ENCODE measurements at places on chromosomes 12 and 14. TPM values are rescaled to one million over a fixed set of nuclear protein-coding genes. Genes with fewer than 3 reads are reported as not detected.

KLHDC1 gene
- 0.68 TPM for total RNA-seq

ACSM4 gene
- total RNA-seq: not detected

LRRK2 gene
- 0.34 TPM for total RNA-seq

FKBP11 gene
- 6.2 TPM for total RNA-seq

C3AR1 gene
- not detected for total RNA-seq

SIX6 gene
- total RNA-seq: not detected

SINHCAF gene
- total RNA-seq: 186 TPM

JPH4 gene
- total RNA-seq: not detected

SIX4 gene
- total RNA-seq: 7.9 TPM

AP4S1 gene
- total RNA-seq: 2.7 TPM

ST8SIA1 gene
- total RNA-seq: 0.64 TPM

CCNK gene
- 73.3 TPM for total RNA-seq

CD163L1 gene
- total RNA-seq: 0.14 TPM

FAM216A gene
- total RNA-seq: 4.8 TPM

RHOJ gene
- total RNA-seq: not detected

DPPA3 gene
- total RNA-seq: not detected

SDR9C7 gene
- 2.7 TPM for total RNA-seq

TMEM132C gene
- total RNA-seq: not detected

FAM181A gene
- not detected for total RNA-seq

MYBPC1 gene
- not detected for total RNA-seq

NOVA1 gene
- total RNA-seq: not detected

SMAGP gene
- total RNA-seq: 8.9 TPM

NGB gene
- not detected for total RNA-seq

TRHDE gene
- total RNA-seq: under 0.01 TPM

POTEM gene
- not detected for total RNA-seq

POLE2 gene
- total RNA-seq: 1.4 TPM

DNAH10 gene
- under 0.01 TPM for total RNA-seq

TMPRSS12 gene
- not detected for total RNA-seq

CIDEB gene
- 2.8 TPM for total RNA-seq

DLGAP5 gene
- total RNA-seq: 0.07 TPM

BHLHE41 gene
- 1.1 TPM for total RNA-seq

DHRS2 gene
- total RNA-seq: 0.07 TPM

GLT8D2 gene
- 2.1 TPM for total RNA-seq

NEUROD4 gene
- not detected for total RNA-seq

KCNC2 gene
- not detected for total RNA-seq

CIROP gene
- not detected for total RNA-seq

SERPINA9 gene
- not detected for total RNA-seq

TAS2R42 gene
- not detected for total RNA-seq

SMARCD1 gene
- total RNA-seq: 42.0 TPM

RND1 gene
- total RNA-seq: 0.78 TPM

ESR2 gene
- total RNA-seq: 0.07 TPM

NANOG gene
- total RNA-seq: under 0.01 TPM

WNT1 gene
- total RNA-seq: not detected

MYH6 gene
- not detected for total RNA-seq

NPFF gene
- total RNA-seq: not detected

KCNJ8 gene
- not detected for total RNA-seq

IAPP gene
- not detected for total RNA-seq

C12orf50 gene
- under 0.01 TPM for total RNA-seq

UNC79 gene
- under 0.01 TPM for total RNA-seq

CHURC1 gene
- total RNA-seq: 21.9 TPM

SCNN1A gene
- total RNA-seq: 9.6 TPM

TCL1B gene
- total RNA-seq: not detected

PLCZ1 gene
- not detected for total RNA-seq

Measured in nasal cavity respiratory epithelium epithelial cell of viscerocranial mucosa (primary cell).